Hematopoietic multipotent progenitor cell treated with erythropoietin and hydrocortisone succinate and interleukin-3 and kit ligand, for 4 days (in vitro differentiated cells): ENCODE measurements at places on chromosomes 1 and 21.
A peak's percentile ranks its signal among the peaks of the same experiment; 100 is the strongest.

- DNase-seq, result no peak
Measured at GRCh38 chr21:37917612-37918011, 1.4 kb upstream of the KCNJ6 start.

DNA sequence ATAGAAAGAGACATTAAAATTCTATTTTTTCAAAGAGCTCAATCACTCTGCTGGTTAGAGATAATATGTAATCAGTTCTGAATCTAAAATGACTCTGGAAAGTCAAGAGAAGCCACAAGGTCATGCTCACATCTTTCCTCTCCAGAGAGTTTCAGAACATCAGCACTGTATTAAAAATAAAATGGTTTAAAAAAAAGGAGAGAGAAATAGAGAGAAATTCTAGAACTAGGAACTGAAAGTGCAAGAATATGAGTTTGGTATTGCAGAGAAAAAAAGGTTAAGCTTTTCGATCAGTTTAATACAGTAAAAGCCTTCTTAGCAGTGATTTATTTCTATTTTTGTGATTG is 44.0 kb upstream of the DIPK1A start:
- DNase-seq, result no peak

GRCh38 chr1:180163041-180163440 is 8.4 kb downstream of the QSOX1 start:
- DNase-seq, result peak; percentile 35

DNA sequence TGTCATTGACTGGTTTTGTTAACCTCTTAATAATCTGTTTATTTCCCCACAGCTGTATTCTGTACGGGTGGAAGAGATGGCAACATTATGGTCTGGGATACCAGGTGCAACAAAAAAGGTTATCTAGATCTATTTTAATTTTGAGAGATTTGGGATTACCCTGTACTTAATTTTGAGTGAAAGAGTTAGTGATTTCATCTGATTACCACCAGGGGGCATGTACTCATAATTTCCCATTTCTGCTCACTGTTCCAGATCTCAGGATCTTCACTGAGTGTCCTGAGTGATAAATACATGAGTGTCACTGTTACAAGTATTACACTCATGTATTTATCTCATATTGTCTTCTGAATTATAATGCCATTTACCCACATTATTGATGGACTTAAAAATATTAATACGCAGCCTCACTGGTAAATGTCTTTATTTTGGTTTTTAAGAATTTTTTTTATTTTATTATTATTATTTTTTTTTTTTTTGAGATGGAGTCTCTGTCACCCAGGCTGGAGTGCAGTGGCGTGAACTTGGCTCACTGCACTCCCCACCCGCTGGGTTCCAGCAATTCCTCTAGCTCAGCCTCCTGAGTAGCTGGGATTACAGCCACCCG is 27.4 kb downstream of the DTL start:
- peak; percentile 74 for DNase-seq

DNA sequence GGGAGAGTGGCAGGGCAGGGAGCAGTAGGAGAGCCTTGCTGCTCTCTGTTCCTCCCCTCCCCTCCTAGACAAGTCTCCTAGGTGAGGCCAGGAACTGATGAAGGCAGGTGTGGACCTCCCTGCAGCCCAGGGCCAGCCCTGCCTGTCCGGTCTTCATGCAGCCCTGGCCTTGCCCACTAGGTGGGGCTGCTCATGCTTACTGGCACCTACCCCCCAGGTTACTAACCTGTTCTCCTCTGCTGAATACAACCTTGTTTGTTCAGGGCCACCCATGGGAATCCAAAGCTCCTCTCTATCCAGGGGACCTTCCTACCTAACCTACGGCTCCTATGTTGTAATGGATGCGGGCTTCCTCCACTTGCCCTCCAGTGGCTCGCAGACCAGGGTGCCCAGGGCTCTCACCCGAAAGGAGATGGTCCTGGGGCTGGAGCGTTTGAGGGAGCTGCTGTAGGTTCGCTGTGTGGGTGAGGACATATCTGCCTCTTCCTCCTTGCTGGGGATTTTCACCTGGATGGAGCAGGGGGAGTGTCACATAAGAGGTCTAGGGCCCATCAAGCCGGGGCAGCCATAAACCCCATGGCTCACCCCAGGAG is 7.9 kb upstream of the TNNT2 start:
- DNase-seq, result peak; percentile 64

DNA sequence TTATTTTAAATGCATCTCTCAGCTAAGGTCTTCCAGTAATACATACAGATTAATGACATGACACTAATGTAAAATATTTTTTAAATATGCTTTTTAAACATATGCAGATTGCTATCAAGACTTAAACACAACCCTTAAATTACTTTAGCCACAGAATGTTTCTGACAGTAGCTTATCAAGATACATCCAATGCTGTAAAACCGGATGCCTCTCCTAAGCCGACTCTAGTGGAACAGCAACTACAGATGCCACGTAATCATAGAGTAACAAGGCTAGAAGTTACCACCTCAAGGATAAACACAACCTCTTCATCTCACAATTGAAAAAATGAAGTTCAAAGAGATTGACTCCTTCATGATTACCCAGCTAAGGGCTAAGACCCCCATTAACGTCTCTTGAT is 68.4 kb downstream of the ZZZ3 start:
- peak; percentile 17 for DNase-seq

- DNase-seq, result no peak
Measured at GRCh38 chr1:95119273-95119672, 2.1 kb downstream of the TLCD4 start.

DNA sequence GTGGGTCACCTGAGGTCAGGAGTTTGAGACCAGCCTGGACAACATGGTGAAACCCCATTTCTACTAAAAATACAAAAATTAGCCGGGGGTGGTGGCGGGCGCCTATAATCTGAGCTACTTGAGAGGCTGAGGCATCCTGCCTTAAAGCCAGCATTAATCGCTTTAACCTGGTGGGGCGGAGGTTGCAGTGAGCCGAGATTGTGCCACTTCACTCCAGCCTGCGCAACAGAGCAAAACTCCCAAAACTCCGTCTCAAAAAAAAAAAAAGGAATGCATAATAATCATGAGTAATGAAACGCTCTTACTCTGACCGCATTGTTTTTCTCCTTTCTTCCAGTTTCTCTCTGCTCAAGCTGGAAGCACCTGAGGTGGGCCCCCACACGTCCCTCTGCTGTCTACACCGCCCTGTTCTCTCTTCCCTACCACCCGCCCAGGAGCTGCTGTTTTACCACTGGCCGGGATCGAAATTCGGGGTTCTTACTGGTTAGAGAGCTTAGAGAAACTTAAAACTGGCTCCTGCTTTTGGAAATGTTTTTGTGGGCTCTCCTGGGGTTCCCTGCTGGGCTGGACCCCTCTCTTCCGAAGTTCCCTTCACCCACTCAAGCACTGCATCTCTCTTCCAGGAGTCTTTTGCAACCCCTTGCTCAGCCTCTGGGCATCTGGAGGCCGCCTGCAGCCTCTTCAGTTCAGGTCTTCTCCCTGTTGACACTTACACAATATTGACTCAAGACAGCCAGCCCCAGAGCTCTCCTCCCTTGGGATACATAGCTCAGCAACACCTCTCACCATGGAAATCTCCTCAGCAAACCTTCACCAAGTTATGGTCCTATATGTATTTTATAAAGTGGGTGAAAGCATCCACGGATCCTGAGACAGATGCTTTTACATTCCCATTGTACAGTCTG is 62.5 kb downstream of the FAM163A start:
- no peak for DNase-seq

- no peak for DNase-seq
Measured at GRCh38 chr1:8580566-8580965, 236.9 kb downstream of the RERE start.

DNA sequence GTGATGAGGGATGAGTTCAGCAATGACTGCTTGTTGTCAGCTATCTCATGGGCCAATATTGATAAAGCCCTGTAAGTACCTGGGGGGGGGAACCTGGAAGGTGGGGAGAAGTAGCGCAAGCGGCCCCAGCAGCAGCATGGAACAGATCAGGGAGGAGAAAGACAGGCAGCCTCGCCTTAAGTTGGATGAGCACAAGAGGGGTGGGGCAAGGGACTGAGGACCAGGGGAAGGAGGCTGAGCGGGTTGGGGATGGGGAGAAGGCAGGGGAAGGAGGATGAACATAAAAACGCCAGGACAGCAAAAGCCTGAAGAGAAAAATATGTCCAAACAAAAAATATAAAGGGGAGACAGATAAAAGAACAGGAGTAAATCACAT is 70.6 kb downstream of the ALG14 start:
- DNase-seq, result no peak

DNA sequence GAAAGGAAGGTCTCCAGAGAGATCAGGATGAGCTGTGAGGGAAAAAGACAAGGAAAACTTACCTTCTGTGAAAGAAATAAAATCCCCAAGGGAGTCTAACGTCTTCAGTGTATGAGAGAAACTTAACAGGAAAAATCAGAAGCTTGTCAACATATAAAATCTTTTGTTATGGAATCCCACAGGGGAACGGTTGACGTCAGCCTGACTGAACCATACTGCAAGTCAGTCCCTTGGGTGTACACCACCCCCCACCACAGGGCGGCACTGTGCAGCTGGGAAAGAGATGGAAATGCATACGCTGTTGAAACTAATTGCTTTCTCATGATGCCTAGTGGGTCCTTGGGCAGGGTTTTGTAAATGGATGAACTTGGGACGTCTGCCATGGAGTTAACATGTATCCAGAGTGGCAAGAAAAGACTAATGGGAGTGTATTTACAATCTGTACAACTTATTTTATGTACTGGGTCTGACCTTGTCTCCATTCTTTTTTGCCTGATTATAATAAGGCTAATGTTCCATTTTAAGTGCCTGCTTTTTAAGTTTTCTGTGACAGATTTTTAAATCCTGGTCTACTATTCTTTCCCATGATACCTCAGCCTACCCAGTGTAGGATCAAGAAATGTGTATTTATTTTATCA is 22.7 kb downstream of the UTP25 start:
- peak; percentile 65 for DNase-seq
